NAMALWA (cell line): ENCODE measurements at places on chromosomes 3 and 15.
A peak's percentile ranks its signal among the peaks of the same experiment; 100 is the strongest.

DNA sequence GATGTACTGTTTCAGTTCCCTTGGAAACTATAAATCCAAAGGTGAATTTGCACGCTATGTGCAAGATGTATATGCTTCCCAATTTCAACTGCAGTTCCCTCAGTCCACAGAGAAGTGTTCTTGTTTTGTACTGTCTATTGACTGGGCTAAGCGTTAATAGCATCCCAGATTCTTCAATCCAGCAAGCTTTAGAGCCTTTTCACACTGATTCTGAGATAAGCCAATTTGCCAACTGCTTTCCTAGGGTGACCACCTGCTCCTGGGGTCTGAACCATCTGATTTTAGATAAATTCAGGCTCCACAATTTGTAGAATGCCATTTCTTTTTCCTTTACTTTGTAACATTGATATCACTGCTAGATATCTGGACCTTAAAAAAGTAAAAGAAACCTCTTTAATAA, 340.1 kb downstream of the PTPRG start:
- no peak for DNase-seq

GRCh38 chr3:56742887-56743286, 58.9 kb downstream of the ARHGEF3 start:
- no peak for DNase-seq

GRCh38 chr3:129575997-129576384, 30.5 kb downstream of the PLXND1 start:
- DNase-seq: peak; percentile 38

- no peak for DNase-seq
Measured at GRCh38 chr3:98763076-98763475, at the start of gene ST3GAL6. Gene ST3GAL6 (plus strand): TSS chr3:98763340. CDS start chr3:98768441, 5,101 bp downstream.

- DNase-seq: no peak
Measured at GRCh38 chr15:74428970-74429780, 4.6 kb downstream of the SEMA7A start.

- no peak for DNase-seq
Measured at GRCh38 chr15:47184003-47184907, 533.0 kb upstream of the SEMA6D start.

GRCh38 chr3:29022976-29023375, 257.9 kb upstream of the RBMS3 start:
- no peak for DNase-seq

DNA sequence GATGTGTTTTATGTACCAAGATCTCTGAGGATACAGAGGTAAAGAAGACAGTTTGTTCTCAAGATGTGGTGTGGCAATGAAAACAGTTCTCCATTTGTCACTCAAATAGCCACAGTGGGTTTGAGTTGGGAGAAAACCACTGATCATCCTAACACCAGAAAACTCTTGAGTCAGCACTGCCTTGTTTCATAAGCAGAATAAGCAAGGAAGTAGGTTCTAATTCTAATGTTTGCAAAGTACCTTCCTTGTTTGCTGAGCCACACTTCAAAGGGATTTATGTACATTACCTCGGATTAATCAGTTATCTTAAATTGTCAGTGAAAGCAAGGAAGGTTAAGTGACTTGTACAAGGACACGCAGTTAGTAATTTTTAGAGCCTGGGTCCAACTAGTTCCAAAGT, 107.8 kb upstream of the BOC start:
- no peak for DNase-seq

DNA sequence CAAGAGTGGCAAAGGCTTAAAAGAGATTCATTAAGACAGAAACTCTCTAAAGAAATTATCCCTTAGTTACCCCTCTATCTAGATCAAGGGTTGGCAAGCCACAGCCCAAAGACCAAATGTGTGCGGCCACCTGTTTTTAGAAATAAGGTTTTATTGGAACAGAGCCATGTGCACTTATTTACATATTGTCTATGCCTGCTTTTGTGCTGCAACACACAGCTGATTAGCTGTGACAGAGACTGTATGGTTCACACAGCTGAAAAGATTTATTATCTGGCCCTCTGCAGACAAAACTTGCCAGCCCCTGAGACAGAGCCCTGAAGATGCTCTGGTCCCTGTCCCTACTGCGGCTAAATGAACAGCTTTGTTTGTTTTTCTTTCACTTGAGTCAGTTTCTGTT, 88.1 kb downstream of the ADAMTS9 start:
- no peak for DNase-seq

DNA sequence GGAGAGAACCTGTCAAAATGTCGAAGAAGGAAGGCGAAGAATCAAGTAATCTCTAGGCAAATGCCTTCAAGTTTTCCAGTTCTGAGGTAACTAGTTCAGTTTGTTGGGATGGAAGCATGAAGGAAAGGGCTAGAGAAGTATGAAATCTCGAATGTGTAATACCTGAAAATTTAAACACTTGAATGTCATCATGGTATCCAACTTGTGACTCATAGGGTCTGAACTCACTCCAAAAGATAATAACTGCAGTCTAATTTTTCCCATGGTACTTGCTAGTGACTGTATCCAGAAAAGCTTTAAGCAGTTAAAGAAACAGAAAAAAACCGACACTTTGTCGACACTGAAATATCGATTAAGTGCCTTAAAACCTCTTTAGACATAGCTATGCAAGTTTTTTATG, 102.9 kb upstream of the CHRM5 start:
- no peak for DNase-seq

DNA sequence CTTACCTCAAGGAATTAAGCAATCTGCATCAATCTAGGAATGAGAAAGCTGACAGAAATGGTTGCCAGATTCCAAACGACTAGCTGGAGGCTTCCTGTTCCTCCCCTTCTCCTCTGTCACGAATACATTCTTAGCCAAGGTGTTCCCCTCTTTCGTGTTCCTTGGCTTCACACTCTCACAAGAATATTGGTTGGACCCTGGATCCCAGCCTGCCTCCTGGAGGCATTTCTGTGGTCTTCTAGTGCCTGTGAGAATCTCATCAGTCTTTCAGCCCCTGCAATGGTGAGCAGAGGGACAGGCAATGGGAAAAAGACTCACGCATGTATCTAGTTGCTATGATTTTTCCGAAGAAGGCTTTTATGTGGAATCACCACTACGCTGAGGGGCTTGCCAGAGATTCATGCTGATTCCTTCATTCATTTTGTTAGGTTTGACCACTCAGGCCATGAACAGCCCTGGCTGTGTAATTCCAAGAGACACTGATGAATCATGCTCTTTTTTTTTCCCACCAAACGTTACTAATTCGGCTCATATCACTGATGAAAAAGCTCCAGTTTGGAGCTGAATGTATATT, 1.6 kb upstream of the P3H2 start:
- no peak for DNase-seq

GRCh38 chr3:16884084-16884747, 539 bp upstream of the PLCL2 start:
- DNase-seq: peak; percentile 67

GRCh38 chr3:194779729-194780224, 94.1 kb downstream of the FAM43A start:
- no peak for DNase-seq

DNA sequence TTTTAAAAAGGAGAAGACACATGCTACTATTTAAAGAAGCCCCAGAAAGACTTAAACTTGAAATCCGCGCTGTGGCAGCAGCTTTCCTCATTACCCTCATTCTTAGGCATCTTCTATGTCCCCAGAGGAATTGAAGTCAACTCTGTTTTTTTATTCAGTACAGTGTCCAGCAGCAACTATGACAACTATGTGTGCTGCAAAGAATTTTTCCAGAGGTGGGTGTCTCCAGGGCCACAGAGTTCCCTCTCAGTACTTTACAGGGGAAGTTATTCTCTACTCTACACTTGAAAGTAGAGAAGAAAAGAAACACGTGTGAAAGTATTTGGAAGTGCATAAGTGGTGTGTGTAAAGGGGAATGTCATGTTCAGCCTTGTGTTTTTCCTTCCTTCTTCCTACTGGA, 32.0 kb downstream of the GATM start:
- DNase-seq: no peak

DNA sequence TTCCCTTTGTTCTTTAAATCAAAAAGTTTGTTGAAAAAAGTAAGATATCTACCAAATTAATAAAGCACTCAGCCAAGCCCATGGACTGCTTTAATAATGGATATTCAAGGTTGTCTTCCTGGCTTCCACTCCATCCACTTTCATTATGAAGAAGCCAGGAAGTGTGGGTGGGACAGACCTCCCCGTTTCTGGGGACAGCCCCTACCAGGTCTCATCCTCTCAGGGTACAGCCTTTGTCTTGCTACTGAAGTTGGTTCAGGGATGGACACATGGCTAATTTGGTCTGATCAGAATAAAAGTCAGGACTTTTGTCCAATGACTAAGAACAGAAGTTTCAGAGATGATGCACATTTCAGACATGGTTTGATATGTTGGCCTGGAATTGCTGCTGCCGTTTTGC, 32.6 kb downstream of the CCNB2 start:
- no peak for DNase-seq

GRCh38 chr15:61764141-61764540, 296.1 kb downstream of the VPS13C start:
- DNase-seq: no peak
